C1 segment of cervical spinal cord (tissue), 14 donors: ENCODE measurements at places on chromosomes 1 and 21.

GRCh38 chr1:225554216-225554812, 98.6 kb downstream of the ENAH start:
- DNase-seq: no peak

DNA sequence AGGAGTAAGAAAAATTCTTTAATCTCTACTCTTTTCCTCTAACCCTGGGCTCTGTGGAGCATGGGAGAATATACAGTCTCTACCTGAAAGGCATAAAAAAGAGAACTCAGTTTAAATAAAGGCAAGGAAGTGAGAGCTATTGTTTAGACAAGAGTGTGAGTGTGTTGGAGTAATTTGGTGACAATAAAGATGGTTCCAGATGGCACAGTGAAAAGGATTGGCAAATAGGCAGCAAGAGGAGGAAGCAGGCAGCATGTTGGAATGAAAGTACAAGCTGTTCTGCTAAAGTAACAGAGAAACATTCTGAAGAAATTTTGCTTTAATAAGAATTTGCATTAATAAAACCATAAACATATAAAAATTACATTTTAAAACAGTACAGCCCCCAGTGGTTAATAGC, 163.4 kb downstream of the DNM3 start:
- DNase-seq: peak; percentile 81

- DNase-seq: no peak
These were observed 137.3 kb downstream of the RERE start for GRCh38 chr1:8679929-8680663.

GRCh38 chr1:154611150-154611862, 3.3 kb upstream of the ADAR start:
- no peak for DNase-seq

DNA sequence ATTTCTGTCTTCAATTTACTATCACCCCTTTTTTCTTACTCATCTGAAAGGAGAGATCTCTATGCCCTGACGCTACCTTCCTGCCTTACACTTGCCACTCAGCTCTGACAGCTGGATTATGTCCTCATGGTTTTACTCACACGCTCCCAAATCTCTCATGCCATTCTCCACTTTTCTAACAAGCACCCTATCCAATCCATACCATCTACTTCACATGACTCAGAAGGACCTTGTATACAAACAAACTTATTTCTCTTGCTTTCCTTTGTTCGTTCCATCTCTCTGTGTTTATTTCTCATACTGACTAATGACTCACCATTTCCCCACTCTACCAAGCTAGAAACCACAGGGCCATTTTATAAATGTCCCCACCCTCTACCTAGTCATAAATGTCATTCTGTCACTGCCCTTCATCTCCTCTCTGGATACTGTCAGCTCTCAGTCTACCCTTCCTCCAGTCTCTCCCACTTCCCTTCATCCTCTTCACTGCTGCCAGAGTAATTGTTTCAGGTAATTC, 87.3 kb downstream of the USP24 start:
- DNase-seq: no peak

- peak; percentile 84 for DNase-seq
These were observed at the start of gene NFIA for GRCh38 chr1:61082311-61083012. Gene NFIA, plus strand, starts transcription at chr1:61082561.

GRCh38 chr1:246837418-246838117, 94.2 kb downstream of the AHCTF1 start:
- no peak for DNase-seq

- DNase-seq: no peak
These were observed 125.9 kb downstream of the MAST2 start for GRCh38 chr1:45929257-45929687.

- no peak for DNase-seq
These were observed 330.7 kb downstream of the SMYD3 start for GRCh38 chr1:246176126-246177024.

DNA sequence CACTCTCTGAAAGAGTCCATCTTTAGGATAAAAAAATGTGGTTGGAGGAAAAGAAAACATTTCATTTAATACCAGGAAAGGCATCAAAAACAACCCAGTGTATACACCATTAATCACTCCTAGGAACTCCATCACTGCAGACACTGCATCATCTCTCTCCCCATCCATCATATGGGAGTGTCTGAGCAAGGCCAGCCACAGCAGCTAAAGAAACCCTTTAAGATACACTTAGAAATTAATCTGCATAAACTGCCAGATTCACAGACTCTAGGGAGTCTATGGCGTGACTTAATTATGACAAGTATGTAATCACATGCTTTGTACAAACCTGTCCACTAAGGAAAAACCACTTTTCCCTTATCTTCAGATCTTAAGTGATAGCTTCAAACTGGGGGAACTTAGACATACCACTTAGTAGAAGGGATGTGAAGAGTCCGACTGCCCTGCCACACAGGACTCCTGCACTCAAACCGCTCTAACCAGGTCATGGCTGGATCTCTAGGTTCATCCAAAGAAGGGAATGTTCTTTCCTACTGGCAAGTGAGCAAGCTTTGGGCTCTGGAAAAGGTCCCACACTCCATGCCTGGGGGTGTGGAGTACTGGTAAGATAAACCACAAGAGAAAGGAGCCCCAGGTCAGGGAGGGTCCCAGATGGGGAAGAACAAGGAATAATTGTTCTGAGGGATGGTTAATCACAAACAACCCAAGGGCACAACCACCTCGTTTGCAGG, 61.0 kb upstream of the C8B start:
- DNase-seq: no peak

DNA sequence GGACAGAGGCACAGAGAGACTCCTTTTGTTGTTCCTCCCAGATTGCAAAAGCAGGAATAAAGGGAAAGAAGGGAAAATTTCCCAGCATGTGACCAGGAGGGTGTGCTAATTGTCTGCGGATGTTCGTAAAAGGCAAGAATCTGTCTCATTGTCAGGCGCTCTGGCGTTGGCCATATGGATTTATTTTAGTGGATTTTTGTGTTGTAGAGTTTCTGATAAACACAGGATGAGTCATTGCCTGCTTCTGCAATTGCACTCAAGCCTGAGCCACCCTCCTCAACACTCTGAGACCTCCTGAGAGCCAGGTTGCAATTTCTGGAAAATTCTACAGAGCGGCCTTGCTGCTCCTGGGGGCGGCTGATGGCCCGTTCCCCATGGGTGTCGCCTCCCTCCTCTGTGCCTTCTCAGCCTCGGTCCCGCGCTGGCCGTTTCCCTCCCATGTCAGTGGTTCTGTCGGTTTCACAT, 227.7 kb downstream of the KAZN start:
- no peak for DNase-seq

DNA sequence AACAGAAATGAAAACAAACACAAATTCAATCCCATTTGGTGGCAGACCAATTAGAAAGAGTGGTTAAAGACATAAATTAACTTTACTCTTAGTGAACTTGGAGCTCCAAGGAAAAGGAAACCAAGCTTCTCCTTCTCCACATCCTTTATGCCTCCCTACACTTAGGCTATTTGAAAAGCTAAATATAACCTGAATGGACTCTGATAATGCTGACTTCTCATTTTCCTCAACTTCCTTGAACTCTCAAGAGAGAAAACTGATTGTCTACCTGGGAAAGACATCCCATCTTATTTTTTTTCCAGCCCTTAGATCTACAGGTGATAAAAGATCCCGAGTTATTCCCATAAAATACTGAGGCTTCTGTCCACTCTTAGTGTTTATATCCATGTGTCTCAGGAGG, 178.4 kb upstream of the SPAG17 start:
- DNase-seq: no peak

GRCh38 chr1:16605532-16606505, 7.5 kb downstream of the NBPF1 start:
- DNase-seq: no peak

GRCh38 chr1:188386161-188386560, 1557.4 kb downstream of the PLA2G4A start:
- DNase-seq: no peak

DNA sequence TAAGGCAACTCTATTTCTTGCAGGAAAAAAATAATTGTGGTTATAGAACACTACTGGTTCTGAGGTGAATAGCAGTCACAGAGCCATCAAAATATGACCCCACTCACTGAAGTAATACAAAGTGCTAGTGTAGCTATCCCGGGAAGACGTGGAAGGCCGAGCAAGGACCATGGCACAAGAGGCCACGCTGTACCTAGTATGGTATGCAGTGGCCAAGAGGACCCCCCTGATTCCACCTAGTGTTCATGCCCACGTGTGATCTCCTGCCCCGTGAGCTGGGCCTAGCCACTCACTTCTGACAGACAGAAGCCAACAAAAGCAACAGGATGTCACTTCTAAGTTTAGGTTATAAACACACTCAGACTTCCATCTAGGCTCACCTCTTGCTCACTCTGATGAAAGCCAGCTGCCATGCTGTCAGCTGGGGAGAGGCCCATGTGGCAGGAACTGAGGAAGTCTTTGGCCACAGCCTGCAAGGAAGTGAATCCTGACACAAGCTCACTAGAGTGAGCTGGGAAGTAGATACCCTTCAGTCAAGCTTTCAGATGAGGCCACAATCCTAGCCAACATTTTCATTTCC, 21.7 kb upstream of the LSS start:
- no peak for DNase-seq

DNA sequence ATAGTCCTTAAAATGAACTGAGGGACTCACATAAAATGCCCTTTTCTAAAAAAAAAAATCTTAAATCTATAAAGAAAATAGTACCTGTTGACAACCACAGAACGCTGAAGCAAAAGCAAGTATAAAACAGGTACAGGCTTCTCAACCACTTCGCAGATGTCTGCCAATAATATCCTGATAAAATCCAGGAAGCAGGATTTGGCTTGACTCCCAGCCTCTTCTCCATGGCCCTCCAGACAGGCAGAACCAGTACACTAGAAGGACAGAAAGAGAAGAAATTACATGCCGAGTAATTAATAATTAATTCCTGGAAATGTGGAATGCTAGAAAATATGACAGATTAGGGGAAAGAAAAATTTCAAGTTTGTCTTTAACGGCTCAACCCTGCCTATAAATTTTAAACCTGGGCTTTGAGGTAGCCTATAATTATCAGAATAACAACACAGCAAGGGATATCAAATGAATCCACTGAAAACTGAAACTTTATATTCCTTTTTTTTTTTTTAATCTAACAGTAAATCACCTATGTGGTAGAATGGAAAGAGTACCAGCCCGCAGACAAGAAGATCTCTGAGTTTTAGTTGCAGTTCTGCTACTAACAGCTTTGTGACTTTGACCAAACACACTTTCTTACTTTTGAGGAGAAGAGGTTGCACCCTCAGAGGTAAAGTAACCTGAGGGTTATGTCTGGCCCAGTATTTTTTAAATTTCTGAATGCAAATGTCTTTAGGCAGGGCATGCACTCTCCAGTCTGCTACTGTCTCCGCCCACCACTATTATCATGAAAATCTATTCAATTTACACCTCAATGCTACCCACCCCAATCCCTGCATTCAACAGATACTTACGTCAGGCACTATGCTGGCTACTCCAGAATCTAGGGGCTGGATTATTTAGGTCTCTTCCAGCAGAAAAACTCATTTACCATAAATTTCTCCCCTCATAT, 2.7 kb downstream of the KIAA0319L start:
- no peak for DNase-seq

DNA sequence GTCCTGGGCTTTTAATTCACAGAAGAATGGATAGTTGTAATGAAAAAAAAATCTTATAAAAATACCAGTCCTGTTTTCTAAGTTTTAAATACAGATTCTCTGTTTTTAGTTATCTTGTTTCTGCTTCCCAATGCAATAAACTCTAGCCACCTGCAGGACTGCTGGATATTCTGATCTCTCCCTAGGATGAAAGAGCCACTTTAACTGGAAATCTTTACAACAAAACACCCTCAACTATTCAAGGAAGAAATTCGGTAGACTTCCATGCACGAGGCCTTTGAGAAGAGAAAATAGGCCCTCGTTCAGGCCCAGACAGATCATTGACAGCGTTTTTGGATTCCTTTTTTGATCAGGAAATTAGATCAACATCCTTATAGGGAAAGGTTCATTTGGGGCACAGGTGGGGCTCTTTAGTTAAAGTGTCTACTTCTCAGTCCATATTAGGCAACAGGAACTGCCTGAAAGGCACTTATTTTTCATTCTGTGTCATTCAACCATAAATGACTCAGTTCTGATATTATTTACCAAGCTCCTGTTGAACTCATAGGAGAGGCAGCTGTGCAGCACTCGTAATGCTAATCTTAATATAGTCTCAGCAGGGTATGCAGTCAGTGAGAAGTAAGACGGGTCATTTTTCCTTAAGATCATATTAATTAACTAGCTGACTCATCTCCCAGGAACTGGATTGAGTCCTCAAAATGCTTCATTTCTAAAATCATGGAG, 71.1 kb upstream of the ERRFI1 start:
- no peak for DNase-seq

DNA sequence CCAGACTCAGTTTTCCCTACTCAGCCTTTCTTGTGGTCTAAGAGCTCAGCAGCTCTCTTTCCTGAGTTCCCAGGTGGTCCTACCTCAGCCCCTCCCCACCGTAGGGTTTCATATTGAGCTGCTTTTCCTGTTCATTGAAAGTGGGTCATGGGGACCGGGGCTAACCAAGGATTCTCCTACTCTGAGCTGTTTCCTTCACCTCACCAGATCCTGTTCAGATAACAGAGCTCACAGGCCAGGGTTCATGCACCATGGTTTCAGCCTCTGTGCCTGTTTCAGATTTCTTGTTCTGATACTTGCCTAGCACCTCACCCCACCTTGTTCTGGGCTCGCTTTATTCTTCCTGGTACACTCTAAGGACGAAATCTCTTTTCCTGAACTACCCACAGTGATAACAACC, 8.5 kb downstream of the UBQLN4 start:
- DNase-seq: no peak

DNA sequence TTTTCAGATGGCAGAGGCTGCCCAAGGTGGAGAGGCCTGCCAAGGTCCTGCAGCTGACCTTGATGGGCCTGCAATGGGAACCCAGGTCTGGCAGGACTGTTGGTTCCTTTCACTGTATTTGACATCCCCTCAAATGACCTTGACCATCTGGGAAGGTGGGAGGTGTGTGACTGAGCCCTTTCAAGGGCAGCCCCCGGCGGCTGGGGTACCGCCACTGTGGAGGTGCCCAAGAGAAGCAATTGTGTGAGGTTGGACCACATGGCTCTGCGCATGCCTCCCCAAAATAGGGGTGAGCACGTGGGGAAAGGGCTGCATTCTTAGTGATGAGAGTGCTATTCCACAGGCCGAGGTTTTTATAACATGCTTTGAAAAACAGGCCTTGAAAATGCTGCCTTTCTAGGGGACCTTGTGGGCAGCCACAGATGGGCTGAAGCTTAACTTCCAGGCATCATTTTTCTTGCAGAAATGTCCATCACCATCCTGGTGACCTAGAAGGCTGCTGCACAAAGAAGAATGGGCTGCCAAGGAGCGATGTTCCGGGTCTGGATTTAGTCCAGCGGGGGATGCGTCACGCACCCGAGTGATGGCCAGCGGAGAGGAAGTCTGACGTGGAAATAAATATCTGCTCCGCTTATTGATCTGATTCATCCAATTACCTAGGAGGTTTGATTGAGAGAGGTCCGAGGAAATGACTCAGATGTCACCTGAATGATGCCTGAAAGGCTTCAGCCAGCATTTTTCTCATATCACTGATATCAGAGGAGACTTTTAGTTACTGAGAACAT, 16.5 kb upstream of the UTS2 start:
- DNase-seq: no peak

DNA sequence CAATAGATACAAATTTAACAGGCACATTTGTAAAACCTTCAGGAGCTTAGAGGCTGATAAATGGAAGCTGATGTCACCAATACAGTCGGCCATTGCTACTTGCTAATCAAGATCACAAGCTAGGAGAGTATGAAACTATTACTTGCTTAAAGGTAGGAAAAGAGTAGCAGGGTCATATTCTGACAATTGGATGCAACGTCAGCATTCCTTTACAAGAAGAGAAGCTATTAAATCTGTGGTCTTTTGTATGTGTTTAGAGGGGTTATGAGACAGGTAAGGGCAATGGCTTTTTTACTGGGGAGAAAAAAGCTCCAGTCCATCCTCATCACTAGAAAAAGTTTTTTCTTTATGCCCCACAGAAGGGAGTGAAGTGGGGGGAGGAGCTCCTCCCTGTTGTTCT, 11.7 kb upstream of the CD48 start:
- DNase-seq: no peak
